ENCODE measurements at places on chromosomes 7 and 10.

DNA sequence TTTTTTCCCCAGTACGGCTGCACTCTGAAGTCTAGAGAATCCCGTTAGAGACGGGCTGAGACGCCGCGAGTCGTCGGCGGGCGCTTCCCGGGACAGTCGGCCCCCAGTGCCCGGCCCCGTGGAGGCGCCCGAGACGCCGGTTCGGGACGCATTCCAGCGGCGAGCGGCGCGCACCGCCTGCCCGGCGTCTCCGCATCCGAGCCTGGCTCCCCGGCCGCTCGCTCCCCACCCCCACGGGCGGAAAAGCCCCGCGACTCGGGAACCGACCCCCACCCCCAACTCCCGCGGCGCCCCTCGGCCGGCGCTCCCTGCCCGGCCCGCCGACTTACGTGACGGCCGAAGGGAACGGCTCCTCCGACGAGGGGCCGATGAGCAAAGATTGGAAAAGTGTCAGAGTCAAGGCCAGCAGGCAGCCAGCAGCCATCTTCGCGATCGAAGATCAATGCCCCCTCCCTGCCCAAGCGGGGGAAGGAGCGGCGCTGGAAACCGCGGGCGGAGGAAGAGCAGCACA lies 486 bp downstream of the CACNA2D1 start:
- DNase-seq: no peak

- no peak for DNase-seq
These were observed 74.8 kb upstream of the FOXK1 start for GRCh38 chr7:4607311-4607729.

GRCh38 chr10:100828738-100829096 lies 83.3 kb downstream of the PAX2 start:
- peak; percentile 76 for DNase-seq

DNA sequence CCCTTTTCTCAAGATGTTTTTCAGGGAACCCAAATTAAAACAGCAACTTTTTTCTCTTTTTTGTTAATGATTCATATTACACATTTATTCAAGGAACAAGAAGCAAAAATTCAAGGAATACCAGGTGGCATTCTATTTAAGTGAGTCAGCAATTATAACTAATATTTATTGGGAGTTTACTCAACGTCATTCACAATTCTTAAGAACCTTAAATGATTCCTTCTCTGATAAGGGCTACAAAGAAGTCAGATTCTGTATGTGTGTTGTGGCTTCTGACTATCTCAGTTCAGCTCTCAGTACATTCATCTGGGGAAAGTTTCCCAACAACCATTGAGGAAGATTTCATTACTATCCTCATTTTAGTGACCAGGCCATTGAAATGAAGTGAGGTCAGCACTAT lies 470.7 kb upstream of the AKR1E2 start:
- DNase-seq: no peak

GRCh38 chr10:60662917-60663614 lies 115.2 kb upstream of the CDK1 start:
- no peak for DNase-seq

DNA sequence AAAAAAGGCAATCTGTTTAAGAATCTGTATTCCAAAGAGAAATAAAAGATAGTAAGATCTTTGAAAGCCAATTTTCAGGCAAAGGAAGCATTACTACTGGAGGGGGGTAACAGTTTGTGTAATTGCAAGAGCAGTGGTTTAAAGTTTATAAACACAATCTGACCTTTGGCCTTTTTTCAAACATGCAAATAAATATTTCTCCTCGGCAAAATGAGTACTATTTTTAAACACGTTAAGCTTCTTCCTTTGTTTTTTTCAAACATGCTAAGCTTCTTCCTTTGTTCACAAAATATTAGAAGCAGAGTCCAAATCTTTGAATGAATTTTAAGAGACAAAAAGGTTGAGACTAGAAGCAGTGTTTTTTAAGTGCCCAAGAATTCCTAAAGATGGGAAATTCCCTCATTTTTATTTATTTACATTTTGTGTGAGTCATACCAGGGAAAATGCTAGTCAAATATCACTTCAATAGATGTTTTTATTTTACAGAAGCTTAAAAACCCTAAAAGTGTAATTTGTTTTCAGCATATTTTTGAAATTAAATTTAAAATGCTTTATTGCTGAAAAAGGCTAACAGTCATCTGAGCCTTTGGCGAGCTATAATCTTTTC lies 229.3 kb downstream of the GPR37 start:
- no peak for DNase-seq

DNA sequence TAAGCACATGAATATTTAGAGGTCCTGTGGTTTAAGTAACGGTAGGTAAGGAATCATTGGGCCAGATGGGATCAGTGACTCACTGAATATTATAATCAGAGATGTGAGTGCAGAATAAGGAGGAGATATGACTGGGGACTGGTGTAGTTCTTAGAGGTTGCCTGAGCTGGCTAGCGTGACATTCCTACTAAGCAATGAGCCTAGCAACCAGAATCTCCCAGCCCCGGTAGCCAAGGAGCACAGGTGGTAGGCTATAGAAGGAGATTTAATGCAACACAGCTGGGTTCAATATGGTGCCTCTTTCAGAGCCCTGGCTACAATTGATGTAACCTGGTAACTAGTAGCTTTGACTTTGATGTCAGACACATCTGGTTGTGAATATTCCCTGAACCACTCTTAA lies 641.6 kb downstream of the AUTS2 start:
- DNase-seq: no peak

GRCh38 chr7:121755286-121755685 lies 117.7 kb upstream of the PTPRZ1 start:
- DNase-seq: no peak

DNA sequence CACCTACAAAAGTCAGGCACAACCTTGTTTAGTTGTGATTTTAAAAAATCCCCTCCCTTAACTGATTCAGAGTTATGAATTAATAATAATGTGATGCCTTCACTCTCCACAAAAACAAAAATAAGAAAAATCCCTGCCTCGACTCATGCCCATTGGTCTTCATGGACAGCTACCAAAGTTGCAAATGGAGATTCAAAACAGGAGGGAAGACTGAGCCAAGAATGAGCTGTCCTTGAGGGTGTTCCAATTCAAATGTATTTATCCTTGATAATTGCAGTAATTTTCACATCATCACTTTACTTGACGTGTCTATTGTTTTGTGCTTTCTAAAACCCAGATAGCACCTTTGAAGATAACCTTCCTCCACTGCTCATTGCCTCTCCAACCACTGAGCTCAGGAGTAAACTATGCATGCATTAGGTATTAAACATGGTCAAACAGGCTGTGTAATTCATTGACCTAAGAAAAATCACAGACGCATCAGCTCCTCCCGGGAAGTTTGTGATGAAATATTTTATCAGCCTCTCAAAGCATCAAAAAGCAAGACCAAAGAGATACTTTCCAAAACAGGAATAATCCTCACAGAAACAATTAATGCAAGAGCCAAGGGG lies 712.7 kb upstream of the IGFBP3 start:
- DNase-seq: no peak

- DNase-seq: no peak
These were observed 31.6 kb upstream of the ETV1 start for GRCh38 chr7:14021069-14021468.

GRCh38 chr7:151046603-151047573 lies 1.4 kb upstream of the ASIC3 start:
- no peak for DNase-seq

GRCh38 chr10:13776861-13777311 lies 190.1 kb downstream of the PRPF18 start:
- DNase-seq: no peak

- no peak for DNase-seq
These were observed 12.1 kb downstream of the TMEM236 start for GRCh38 chr10:17764142-17764541.

DNA sequence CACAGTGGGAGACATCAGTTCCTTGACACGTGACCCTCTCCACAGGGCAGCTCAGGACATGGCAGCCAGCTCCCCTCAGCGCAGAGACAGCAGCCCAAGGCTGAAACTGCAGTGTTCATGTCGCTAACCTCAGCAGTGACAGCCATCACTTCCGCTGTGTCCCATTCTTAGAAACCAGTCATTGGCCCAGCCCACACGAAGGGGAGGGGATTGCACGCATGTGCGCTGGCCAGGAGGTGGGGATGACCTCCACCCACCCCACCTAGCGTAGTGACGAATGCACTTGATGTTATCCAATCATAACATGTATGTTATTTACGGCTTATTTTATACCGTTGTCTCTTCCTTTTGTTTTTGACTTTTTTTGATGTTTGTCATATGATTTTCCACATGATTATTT lies 36.9 kb upstream of the EGFR start:
- no peak for DNase-seq

DNA sequence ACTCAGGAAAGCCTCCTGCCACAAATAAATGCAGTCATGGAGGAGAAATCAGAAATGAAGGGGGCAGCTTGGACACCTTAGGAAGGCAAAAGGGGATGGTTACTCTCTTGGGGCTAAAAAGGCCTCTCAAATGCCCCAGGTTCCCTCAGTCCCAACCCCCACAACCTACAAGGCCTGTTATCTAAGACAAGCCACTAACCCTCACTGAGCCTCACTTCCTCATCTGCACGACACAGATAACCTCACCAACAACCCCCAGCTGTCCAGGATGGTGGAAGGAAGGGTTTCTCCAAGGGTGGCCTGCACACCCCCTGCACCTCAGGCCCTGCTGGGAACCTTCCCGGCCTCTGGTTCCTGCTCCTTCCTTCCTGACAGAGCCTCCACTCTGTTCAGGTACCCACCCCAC lies 29.2 kb downstream of the SORBS1 start:
- DNase-seq: no peak

DNA sequence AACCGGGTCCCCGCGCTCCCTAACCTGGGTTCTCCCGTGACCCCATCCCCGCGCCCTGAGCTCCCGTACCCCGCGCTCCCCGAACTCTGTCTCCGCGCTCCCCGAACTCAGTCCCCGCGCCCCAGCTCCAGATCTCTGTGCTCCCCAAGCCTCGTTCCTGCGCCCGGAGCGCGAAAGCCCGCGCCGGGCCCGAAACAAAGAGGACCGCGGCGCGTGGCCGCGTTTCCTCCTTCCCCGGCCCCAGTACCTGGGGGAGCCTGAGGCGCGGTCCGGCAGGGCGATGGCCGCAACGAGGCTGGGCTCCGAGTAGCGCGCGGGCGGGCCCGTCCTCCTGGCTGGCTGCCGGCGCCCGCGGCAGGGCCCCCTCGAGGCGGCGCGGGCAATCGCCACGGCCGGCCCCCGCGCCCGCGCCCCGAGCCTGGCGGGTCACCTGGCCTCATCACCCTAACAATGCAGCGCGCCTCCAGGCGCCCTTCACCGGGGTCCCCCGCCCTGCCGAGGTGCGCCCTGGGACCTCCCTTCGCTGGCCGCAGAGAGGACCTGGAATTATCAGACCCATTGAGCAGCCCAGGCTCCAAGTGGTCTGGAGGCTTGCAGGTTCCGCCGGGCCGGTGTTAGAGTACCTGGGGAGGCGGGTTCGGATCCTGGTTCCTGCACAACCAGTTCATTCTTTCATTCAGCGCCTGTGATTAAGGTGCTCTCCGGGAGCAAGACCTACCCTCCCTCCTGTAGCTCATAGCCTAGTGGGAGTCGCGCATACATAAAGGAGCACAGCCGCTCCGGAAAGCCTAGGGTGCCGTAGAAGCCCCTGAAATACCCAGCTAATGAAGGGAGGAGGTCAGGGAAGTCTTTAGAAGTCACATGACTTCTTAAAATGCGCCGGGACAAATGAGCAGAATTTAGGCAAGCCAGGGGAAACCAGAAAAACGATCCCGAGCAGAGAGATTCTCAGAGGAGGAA lies at the start of gene TNS3:
TSS of gene TNS3 (minus strand) at position 308 of the 960 bp plus-strand sequence. CDS start 142,475 bp downstream, outside the sequence.
- peak; percentile 72 for DNase-seq

GRCh38 chr7:36232971-36233550 lies 80.0 kb downstream of the EEPD1 start:
- peak; percentile 35 for DNase-seq

GRCh38 chr10:69636626-69637605 lies 6.9 kb downstream of the FAM241B start:
- no peak for DNase-seq

- no peak for DNase-seq
These were observed 43.3 kb upstream of the CNNM1 start for GRCh38 chr10:99285881-99286280.

DNA sequence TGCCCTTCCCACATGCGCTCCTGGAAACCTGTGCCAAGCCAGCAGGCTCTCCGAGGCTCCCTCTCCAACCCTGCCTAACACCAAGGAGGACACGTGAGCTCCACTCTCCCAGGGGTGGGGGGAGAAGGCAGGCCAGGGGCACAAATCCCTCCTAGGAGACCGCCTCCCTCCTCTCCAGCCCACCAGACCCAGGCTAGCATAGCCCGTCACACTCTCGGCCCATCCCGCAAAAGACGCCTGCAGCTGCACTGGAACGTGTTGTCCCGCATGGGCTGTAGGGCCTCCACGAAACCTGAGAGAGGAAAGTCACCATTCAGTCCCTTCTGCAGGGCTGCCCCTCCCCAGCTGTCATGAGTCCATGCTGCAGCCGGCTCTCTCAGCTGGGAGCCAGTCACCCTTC lies 126.3 kb downstream of the MAD1L1 start:
- no peak for DNase-seq

GRCh38 chr10:45249978-45250693 lies 65.3 kb downstream of the OR13A1 start:
- peak; percentile 14 for DNase-seq

GRCh38 chr7:130393841-130394411 lies 13.6 kb downstream of the CPA1 start:
- DNase-seq: no peak

DNA sequence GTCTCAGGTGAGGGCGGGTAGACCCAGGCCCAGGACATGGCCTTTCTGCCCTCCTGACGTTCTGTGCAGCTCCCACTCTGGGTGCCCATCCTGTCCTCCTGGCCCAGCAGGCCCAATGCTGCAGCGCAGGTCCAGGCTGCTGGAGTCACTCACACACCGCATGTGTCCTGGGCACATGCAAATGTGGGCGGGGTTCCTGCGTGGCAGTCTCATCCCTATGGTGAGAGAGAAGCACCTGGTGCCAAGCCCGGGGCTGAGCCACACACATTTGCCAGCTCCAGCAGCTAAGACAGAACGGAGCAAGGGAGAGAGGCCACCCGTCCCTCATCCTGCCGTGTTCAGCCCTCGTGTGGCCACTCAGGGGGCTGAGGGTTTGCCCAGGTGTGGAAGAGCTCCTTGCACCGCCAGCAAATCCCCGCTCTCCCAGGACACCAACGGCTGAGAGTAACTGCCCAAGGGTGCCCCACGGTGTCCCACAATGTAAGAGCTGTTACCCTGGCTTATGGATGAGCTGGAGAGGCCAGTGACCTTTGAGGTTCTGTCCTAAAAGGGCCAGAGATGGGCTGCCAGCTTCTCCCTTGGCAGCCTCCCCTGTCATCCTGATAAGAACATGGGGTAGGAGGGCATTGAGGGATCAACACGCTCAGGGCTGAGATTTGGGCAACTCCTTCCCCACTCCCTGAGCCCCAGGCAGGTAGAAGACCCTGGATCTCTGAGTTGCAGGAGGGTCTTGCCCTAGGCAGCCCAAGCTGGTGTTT lies 4.4 kb downstream of the FUOM start:
- DNase-seq: no peak
